HFF-Myc (cell line): ENCODE measurements at places on chromosomes 12 and 14.

- no peak for DNase-seq
Measured at GRCh38 chr14:36028218-36028617, 148.3 kb downstream of the PTCSC3 start.

GRCh38 chr14:24241829-24242443 is 487 bp downstream of the TINF2 start:
- peak; percentile 52 for DNase-seq

DNA sequence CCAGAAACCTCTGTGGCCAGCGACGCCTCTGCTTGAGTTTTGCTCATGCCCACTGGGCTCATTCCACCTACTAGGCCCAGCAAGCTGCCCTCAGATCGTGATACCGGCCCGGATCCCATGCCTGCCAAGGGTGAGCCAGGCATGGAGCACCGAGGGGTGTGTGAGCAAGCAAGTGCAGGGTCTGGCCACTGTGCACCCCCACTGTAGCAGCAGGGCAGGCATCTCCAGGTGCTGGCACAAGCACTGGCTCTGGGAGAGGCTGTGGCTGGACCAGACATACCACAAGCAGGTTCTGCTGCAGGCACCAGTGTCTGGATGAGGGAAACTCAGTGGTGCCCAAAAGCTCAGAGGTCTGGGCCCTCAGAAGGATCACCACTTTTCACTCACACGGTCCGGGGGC is 20.6 kb downstream of the FAM186A start:
- no peak for DNase-seq

GRCh38 chr12:3202096-3202495 is 124.9 kb downstream of the TSPAN9 start:
- no peak for DNase-seq

- DNase-seq: no peak
Measured at GRCh38 chr12:115172521-115172920, 488.5 kb upstream of the TBX3 start.

GRCh38 chr12:27958675-27959074 is 13.9 kb downstream of the PTHLH start:
- no peak for DNase-seq

GRCh38 chr14:72692696-72693095 is 201.2 kb downstream of the DPF3 start:
- no peak for DNase-seq
